ENCODE measurements at places on chromosomes 2 and 18.

DNA sequence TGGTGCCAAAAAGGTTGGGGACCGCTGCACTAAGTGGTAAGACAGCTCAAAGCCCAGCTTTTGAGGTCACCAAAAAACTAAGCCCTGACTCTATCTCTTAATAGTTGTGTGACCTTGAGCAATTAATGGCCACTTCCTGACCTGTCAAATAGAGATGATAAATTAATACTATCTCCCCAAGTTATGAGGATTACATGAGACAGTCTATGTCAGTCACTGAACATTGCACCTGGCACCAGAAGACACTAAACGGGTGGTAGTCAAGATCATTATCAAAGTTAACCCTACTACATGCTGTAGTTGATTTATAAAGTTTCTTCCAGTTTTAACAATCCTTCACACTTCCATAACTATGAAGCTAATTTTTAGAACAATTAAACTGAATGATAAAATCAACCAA lies 36.5 kb downstream of the STPG4 start:
- DNase-seq, result no peak

DNA sequence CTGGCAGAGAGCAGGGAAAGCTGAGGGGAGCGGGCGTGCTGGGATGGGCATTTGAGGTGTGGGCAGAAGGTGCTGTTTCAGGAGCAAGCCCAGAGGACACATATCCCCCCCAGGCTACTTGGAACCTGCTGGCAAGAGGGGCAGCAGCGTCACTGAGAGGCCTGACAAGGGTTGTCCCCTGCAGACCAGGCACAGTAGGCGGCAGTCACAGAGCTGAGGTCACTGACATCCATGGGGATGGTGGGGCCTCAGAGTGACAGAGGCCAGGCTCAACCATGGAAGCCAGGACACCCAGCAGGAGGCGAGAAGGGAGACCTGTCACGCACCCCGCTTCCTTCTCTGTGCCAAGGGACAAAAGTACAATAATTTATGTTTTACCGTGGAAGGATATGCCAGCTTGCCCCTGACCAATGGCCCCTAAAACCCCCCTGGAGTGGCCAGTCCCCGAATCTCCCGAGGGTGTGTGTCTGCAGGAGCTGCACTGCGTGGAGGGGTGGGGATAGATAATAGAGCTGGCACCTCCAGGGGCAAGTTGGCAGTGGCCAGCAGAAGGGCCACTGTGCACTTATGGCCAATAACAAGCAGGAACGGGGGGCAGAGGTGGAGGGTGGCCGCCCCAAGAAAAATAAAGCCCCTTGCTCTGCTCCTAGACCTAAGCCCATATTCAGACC lies 86.3 kb upstream of the SLC66A3 start:
- DNase-seq, result no peak

DNA sequence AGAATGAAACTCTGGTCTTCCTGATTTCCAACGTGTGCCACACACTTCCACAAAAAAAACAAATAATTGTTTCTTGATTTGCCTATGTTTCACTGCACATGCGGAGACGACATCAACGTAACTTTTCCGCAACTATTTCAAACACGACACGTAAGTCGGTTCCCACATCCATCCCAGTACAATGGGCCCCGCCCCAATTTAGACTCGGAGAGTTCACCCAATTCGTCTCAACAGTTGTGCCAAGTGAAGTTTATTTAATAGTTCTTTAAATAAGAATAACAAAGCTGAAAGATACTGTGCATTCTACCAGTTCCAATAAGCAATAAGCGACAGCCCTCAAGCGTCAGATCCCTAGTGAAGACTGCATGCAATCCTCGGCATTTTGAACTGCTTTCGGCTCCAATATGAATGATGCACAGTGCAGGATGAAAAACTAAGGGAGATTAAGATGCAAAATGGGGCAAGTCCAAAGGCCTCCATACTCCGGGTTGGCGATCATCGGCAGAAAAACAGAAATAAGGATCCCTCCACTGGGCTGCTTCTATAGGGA lies 664 bp downstream of the CCT4 start:
- no peak for DNase-seq

GRCh38 chr2:188776634-188777033 lies 197.5 kb upstream of the COL3A1 start:
- DNase-seq, result no peak

- no peak for DNase-seq
These were observed 433.4 kb upstream of the NRXN1 start for GRCh38 chr2:51465326-51465725.

DNA sequence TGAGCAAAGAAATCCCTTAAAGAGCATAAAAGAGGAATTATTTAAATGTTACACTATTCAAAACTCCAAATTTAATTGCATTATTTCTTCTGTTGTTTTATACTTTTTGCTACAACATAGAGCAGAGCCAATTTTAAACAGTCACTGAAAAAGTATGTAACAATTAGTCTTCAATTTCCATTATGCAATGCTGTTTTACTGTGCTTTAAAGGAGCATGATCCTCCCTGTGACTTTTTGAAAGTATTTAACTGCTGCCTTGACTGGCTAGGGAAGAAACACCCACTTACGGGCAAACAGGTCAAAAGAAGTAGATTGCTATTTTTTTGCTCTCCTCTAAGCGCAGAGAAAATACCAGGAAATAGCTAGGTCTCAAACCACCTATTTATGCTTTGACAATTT lies 217.4 kb upstream of the GCFC2 start:
- DNase-seq, result no peak

DNA sequence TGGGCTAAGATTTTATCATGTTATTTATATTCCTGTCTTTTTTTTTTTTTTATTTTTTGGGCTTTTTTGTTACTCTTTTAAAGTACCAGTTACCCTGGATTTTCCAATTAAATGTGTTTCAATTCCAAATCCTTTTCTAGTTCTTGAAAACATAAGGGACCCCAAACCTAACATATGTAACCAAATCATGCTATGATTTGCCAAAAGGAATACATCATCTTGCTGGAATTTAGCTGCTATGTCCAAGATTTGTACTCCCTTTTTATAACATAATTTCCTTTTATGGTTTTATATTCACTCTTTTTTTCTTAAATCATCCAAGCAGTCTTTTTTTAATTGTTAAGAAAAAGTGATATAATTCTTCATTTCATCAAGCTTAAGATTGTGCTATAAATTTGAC lies 60.9 kb upstream of the DSEL start:
- DNase-seq, result no peak

DNA sequence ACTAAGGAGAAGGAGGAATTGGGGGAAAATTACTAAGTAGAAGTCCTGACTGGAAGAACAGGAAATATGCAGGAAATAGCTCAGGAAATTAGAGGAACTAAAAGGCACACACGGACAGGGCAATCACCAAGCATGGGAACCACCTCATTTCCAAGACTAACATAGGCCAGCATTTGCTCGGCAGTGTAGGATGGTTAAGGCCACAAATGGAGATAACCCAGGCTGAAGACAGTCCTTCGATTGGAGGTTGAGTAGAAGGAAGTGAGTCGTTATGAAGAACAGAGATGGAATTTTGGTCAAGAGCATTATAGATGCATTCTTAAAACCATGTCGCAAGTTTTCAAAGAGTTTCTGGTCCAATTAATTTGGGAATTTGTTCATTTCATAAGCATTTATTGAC lies 401.4 kb downstream of the ALK start:
- DNase-seq, result no peak

GRCh38 chr2:96157649-96158553 lies 12.7 kb upstream of the DUSP2 start:
- DNase-seq, result peak; percentile 97

DNA sequence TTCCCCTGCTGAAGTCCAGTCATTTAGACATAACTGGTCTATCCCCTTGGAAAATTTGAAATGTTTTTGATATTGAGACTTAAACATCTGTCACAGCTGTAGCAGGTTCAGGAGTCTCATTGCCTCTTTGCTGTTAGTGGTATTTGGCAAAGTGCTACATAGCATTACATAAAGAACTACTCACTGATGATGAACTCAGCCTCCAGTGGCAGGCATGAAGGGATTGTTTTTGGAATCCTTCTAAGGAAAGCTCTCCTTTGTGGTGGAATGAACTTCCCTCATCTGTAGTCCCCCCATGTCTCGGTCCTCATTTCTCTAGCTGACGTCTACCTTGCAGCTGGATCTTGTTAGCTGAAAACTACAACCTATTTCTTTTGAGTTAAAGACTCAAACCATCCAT lies 111.6 kb downstream of the TACR1 start:
- no peak for DNase-seq

GRCh38 chr2:219436491-219436890 lies 1.8 kb downstream of the SPEG start:
- no peak for DNase-seq

DNA sequence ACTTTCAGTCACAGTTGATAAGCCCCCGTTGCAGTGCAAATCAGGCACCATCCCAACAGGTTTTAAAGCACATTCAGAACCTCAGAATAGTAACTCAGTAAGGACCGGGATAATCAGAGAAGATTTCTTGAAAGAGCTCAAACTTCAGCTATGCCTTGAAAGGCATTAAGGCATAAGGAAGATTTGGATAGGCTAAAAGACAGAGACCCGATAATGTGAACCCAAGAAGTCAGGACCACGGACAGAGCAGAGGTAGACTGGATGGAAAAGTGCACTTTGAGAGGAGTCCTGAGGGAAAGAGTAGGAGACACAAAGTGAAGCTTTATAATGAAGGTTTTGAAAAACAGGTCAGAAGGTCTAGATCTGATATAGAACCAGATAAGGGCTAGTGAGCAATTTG lies 36.9 kb upstream of the KLF7 start:
- no peak for DNase-seq

GRCh38 chr18:54961016-54961423 lies 1.8 kb upstream of the CCDC68 start:
- no peak for DNase-seq

- DNase-seq, result no peak
These were observed 16.1 kb downstream of the COLEC11 start for GRCh38 chr2:3610881-3611505.

DNA sequence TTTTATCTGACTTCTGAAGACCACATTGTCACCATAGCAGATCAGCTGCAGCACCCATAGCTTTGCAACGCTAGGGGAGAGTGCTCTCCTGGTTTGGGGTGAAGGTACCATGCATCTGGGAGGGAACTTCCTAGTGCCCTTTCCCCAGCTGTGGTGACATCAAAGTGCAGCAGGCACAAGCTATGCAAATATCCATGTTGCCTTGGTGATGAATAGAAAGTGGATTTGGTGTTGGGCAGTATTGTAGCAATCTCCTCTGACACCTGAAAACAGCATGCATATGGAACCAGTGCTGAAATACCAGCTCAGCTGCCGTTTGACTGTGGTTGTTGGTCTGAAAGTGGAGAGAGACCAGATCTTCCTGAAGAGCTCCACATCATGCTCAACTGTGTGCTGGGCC lies 37.1 kb downstream of the BCL2L11 start:
- DNase-seq, result no peak
